ENCODE measurements at places on chromosomes 2 and 18.
A peak's percentile ranks its signal among the peaks of the same experiment; 100 is the strongest.

DNA sequence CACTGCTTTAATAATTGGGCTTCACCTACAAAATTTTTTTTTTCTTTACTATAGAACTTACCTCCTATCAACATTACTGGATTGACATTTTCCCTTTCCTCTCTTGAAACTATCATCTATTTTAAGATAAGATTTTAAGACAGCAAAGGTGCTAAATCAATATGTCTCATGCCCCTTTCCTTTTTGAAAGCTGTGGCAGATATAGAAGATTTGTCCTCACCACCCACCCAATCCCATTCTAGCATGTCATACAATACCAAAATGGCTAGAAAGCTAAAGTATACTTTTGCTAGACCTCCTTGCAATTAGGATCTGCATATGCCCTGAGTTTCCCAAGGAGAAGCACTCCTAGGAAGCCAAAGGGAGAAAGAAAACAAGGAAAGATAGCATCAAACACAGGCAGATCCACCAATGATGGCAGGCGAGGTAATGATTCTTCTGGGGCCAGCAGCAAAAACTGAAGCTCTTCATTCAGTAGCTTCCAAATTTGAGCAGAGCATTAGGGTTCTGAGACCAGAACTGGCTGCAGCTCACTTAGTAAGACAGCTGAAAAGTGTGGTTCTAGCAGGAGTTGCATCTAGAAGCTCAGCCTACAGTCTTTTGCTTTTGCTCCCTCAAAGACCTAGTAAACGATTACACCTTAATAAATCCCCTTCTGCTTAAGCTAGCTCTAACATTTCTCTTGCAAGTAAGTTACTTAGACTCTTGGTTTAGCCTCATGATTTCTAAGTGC lies 242.1 kb downstream of the ZEB2 start:
- DNase-seq: no peak

GRCh38 chr18:57581301-57581934 lies 5.1 kb downstream of the FECH start:
- DNase-seq: no peak

- no peak for DNase-seq
These were observed 26.5 kb upstream of the C2orf74 start for GRCh38 chr2:61135510-61135909.

DNA sequence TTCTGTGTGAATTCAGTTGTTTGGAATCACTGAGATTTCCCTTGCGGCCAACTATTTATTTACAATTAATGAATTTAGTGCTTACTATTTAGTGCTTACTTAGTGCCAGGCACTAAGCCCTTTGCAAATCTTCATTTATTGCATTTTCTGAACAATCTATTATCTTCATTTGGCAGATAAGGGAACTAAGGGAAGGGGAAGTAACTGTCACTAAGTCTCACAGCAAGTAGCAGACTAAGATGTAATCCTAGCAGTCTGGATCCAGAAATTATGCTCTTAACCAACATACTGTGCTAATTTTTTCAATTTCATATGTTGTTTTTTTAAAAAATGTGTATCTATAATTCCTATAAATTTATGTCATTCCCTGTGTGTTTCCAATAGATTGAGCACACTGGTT lies 214.4 kb upstream of the EPC2 start:
- no peak for DNase-seq

GRCh38 chr2:112541315-112542122 lies 746 bp upstream of the POLR1B start:
- DNase-seq: peak; percentile 77

GRCh38 chr2:23435250-23436035 lies 50.5 kb downstream of the KLHL29 start:
- DNase-seq: no peak

- DNase-seq: no peak
These were observed 355.6 kb upstream of the PIK3C3 start for GRCh38 chr18:41599466-41599865.

DNA sequence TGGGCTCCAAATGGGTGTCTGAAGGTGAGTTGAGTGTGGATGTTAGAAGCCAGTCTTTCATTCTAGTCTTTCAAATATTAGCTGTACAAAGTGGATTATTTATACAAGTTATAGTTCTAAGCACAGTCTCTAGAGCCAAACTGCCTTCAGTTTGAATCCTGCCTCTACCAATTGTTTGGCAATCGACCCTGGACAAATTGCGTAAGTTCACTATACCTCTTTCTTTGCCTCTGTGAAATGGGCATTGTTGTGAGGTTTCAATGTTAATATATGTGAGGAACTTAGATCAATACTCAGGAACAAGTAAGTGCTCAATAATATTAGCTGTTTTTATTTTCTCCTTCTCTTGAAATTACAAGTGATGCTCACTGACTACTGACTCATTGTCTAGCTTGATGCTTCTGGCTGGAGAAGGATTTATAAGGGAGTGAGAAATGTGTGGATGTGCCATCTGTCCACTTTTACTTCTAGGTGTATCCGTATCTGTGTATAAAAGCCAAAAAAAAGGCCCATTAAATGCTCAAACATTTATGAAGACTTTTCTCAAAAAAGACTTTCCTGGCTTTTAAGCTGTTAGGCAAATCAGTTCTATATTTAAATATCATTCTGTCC lies 48.1 kb upstream of the RAPH1 start:
- DNase-seq: no peak

- DNase-seq: no peak
These were observed 435.6 kb upstream of the HS6ST1 start for GRCh38 chr2:128754246-128754724.

DNA sequence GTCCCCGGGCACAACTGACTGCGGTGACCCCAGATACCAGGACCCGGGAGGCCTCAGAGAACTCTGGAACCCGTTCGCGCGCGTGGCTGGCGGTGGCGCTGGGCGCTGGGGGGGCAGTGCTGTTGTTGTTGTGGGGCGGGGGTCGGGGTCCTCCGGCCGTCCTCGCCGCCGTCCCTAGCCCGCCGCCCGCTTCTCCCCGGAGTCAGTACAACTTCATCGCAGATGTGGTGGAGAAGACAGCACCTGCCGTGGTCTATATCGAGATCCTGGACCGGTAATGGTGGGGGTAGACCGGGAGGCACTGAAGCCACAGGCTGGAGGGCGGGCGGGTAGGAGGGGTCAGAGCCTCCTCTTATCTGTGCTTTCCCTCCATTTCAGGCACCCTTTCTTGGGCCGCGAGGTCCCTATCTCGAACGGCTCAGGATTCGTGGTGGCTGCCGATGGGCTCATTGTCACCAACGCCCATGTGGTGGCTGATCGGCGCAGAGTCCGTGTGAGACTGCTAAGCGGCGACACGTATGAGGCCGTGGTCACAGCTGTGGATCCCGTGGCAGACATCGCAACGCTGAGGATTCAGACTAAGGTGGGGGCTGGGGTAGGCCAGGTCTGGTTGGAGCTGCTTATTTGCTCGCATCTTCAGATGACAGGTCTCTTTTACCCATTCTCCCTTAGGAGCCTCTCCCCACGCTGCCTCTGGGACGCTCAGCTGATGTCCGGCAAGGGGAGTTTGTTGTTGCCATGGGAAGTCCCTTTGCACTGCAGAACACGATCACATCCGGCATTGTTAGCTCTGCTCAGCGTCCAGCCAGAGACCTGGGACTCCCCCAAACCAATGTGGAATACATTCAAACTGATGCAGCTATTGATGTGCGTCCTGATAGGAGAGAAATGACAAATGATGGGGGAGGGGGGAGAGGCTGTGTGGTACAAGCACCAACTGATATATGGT lies 780 bp downstream of the HTRA2 start:
- no peak for DNase-seq

- DNase-seq: peak; percentile 32
These were observed 662 bp downstream of the BZW1 start for GRCh38 chr2:200812122-200813022.

DNA sequence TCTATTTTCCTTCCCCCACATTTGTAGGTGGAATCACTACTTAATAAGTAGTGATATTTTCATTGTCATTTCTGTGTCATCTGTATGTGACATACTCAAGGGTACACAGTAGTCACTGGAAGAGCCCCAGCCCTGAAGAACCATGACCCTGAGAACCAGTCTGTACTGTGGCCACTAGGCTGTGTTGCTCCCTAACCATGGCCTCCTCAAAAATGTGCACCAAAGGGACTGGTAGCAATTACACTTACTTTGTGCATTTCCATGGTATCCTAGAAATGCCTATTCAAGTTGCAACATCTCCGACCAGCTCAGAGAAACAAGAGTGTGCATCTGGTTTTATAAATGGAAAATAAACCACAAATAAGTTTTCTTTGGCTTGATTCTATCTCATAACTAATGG lies 155.1 kb downstream of the DOCK10 start:
- DNase-seq: no peak

DNA sequence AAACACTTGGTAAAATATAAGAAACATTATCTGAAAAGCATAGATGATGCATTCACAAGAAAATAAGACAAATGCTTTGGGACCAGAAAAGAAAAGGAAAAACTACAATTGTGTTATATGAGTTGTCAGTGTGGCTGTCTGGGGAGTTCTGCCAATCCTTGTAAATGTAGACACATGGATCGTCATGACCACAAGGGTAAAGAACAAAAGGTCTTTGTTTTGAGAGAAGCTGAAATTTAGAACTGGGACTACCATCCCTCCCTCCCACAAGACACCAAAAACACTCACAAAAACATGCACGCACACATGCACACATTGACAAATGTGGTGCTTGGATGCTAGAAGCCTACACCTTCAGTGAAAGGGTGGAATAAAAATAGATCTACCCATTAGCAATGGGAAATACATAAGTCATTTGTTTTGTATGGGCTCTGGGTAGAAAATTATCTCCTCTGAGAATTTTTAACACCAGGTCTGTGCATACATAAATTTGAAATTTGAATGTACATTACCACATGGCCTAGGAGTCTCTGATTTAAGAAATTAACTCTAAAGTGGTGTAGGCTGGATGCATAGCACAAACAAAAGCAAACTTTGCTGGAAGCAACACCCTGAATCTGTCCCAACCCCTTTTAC lies 266.2 kb upstream of the SLC39A10 start:
- no peak for DNase-seq

- DNase-seq: no peak
These were observed 21.3 kb upstream of the KLF11 start for GRCh38 chr2:10022041-10022421.

DNA sequence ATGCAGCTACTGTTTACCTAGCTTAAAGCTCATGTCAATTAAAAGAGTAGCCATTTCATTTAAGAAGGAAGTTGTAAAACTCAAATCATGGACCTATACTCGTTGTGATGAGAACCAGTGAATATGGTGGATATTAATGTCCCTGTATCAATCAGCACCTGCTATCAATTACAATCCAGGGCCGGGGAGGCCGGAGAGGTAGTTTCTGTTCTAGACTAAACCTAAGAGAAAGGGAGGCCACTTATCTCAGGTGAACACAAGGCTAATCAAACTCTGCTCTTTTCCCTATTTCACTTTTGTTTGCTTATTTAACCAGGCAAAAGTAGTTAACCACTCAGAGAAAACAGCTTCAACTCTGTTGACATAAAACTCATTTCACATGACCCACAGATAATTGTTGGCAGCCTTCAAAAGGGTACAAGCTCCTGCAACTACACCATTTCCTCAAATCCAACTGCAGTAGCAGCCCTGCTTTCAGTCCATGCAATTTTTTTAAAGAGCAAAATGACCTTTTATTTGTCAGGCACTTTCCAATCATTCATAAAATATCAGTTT lies 27.8 kb upstream of the SLC9A2 start:
- no peak for DNase-seq

GRCh38 chr2:239101071-239101470 lies 253.2 kb downstream of the TWIST2 start:
- DNase-seq: no peak

- no peak for DNase-seq
These were observed 466.1 kb upstream of the MC4R start for GRCh38 chr18:60838677-60839076.

DNA sequence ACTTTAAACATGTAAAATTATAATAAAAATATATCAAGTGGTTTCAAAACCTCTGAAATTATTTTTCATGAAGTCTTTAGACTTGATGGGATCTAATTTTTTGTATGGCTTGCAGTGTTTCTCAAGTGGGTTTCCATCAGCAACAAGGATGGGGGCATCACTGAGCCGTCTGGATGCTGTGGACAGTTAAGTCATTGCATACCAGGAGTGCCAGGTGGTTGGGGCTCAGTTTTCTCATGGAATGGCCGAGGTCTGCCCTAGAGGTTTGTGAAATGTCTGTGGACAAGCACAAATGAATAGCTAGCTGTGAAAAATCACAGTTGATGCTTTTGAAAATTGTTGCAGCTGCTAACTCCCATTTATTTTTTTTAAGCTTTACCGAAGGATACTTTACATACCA lies 1.7 kb downstream of the PRELID3A start:
- no peak for DNase-seq

GRCh38 chr2:192091476-192091875 lies 103.3 kb downstream of the TMEFF2 start:
- peak; percentile 84 for DNase-seq

- no peak for DNase-seq
These were observed 269.8 kb upstream of the HDAC4 start for GRCh38 chr2:239670463-239671120.

DNA sequence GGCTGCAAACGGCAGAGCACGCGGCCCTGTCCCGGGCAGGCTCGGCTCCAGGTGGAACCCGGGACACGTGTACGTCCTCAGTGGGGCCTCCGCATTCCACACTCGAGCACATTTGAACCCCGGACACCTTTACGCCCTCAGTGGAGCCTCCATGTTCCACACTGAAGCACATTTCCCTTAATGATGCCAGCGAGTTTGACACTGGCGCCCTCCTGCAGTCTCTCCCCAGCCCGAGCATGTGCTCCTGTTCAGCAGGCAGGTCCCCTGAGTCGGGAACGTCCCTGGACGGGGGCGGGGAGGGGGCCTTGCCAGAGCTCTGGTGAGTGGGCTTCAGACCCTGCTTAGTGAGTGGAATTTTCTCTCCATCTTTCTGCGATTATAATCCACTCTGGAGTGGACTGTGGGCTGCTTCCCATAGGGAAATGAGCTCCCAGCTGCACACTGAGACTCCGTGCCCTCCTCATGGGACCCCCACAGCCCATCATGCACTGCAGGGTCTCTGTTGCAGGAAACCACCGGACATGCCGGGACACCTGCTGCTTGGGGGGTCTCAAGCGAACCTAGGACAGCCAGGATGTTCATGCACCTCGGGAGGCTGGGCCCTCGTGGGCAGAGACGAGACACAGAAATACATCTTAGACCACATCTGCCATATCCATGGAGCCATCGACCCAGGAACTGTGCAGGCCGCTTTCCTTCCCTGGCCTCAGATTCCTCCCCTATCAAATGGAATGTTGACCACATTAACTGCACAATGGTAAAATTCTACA lies 70.3 kb upstream of the SNTG2 start:
- DNase-seq: no peak

DNA sequence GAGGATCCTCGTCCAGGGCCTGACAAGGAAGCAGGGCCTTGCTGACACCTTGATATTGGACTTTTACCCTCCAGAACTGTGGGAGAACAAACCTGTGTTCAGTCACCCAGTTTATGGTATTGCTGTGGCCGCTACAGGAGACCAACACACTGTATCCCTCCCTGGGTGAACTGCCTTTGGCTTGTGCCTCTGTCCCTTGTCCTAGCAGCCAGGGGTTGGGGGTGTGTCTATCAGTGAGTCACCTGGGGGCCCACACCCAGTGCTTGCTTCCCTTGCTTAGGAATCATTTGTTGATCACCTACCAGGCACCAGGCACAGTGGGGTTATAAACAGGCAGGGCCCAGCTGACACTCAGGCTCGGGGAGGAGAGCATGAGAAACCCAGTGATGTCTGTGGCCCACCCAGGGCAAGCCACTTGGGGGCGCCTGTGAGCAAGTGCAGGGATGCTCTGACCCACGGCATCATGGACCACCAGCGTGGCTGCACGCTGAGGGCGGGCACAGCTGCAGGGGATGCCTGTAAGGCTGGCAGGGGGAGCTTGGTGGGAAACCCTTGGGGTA lies 17.1 kb downstream of the TMEM185B start:
- DNase-seq: no peak

GRCh38 chr2:138090330-138090729 lies 126.1 kb downstream of the HNMT start:
- peak; percentile 23 for DNase-seq

Measured in NCI-H526 treated with DMSO at 0.1 percent for 48 hours (cell line).